ENCODE measurements at places on chromosomes 1 and 21.

- DNase-seq: no peak
Observed at GRCh38 chr1:35708441-35708921, 10.2 kb downstream of the C1orf216 start.

DNA sequence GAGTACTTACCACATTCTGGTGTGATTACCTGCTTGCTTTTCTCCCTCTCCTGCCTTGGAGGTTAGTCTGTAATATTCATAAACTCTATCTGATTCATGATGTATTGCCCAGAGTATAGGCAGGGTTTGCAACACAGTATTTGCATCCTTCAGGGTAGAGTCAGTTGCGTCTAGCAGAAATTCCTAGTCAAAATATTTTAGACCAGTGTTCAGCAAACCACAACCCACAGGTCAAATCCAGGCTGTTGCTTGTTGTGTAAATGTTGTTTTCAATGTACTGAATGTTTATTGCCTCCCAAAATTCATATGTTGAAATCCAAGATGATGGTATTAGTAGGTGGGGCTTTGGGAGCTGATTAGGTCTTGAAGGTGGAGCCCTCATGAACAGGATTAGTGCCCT, 82.9 kb downstream of the NGF start:
- no peak for DNase-seq

DNA sequence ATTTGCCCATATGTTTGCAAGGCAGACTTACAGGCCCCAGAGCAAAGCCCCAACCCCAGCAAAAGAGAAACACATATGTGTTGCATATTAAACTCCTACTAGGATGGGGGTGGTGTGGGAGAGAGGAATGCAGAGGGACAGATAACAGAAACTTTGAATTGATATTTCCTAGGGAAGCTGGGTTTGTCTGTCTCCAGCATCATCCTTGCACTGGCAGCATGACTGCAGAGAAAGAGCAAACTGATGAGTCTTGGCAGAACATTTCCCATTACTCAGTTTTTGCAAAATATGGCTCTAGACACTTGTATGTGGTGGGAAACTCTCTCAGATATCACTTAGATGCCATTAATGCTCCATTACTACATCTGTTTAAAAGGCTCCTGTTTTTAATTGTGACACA, 43.8 kb upstream of the MARK1 start:
- no peak for DNase-seq

- DNase-seq: no peak
Observed at GRCh38 chr1:233675446-233675845, 61.5 kb downstream of the KCNK1 start.

DNA sequence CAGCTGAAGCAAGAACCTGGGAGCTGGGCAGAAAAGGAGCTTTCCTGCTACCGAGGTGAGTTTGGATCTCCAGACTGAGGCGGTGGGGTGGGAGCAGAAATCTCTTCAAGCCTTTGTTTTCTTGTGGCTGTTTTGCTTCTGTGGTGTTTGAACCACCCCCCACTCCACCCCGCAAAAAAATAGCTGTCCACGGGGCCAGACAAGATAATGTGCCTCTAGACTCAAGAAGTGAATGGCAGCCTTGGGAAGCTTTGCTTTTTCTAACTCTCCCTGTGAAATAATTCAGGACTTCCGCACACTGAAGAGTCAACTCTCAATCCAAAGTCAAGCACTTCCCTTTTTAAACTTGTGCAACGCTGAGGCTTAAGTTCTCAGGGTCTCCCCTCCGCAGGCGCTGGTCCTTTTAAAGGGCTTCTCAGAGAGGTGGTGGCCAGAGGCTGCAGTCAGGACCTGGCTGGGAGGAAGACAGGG, 159.6 kb upstream of the COA6 start:
- DNase-seq: peak; percentile 53

- DNase-seq: no peak
Observed at GRCh38 chr1:81664341-81664740, 136.4 kb upstream of the ADGRL2 start.

GRCh38 chr1:3676581-3677470, 24.5 kb downstream of the TP73 start:
- no peak for DNase-seq

- DNase-seq: no peak
Observed at GRCh38 chr1:18962855-18963737, 6.6 kb upstream of the IFFO2 start.

DNA sequence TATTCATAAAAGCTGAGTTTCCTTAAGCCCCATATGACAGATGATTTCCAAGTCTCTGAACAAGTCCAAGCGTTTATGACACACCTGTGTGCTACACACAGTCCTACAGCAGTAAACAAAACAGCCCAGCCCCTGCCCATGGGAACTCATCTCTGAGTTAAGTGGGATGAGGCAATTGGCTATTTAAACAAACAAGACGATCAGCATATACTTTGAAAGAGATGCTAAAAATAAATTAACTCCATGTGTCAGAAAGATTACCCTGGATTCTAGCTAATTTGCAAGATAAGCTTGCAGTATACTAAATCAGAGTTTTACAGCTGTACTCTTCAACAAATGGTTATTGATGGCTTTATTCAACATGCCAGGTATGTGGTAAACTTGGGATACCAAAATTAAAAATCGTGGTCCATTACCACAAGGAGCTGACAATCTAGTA, 7.0 kb downstream of the PSMG1 start:
- no peak for DNase-seq

DNA sequence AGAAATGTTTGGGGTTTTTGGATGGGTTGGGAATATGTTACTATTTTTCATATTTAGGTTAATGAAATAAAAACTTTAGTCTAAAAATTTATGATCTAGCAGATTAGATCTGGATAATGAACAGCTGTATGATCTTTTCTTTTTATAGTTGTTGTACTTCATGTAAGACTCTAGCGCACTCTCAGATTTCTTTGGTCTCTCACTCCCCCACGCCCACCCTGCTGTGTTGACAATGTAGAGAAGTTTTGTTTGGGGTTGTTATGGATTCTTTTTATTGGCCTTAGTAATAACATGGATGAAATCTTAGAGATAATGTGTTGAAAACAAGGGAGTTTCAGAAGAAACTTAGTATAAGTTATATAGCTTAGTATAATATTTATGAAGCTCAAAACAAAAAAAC, 5.5 kb downstream of the KLF18 start:
- DNase-seq: no peak

GRCh38 chr1:34053660-34054059, 111.4 kb downstream of the CSMD2 start:
- DNase-seq: no peak

GRCh38 chr1:85042413-85042812, 5.9 kb downstream of the MCOLN3 start:
- no peak for DNase-seq

DNA sequence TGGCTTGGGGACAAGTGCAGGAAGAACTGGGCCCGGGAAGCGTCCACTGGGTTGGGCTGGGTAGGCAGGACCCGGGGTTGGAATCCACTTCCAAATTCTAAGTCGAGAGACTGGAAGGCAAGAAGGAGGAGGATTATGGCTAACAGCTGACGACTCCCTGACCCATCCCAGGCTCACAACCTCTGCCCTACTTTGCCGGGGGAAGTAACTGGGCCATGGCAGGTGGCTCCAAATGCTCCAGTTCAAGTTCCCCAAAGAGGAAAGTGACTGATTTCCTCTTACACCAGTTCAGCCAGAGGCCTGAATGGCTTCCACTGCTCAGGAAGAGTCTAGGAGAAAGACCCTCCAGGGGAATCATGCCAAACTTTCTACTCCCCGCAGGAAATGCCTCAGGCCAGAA, 11.4 kb downstream of the EMC1 start:
- DNase-seq: no peak

- no peak for DNase-seq
Observed at GRCh38 chr1:28037946-28038345, 50.5 kb downstream of the EYA3 start.

DNA sequence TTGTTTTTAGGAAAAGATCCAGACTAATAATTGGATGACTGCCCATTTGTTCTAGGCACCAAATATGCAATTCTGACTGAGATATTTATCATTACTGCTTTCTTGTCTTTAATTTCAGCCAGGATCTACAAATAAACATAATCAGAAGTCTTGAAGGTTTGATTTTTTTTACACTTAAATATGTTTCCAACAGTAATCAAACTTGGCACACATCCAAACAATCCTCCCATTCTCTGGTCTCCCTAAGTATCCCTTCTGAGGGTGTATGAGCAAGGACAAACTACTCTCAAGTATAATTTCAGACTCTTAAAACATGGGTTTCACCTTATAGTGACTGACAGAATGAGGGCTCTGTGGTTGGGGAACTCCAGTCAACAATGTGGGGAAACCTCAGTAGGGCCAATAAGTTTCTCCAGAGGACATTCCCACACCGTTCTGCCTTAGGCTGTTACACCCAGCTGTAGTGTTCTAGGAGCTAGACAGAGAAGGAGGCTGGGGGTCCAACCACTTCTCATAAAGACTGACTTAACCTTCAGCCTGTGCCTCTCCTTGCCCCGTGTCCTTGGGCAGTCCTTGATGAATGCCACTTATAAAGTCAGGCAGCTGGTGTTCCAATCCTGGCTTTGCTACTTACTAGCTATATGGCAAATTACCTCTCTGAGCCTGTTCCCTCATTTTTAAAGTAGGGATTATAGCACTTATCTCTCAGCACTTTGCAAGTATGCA, 1.5 kb upstream of the PALMD start:
- no peak for DNase-seq

- no peak for DNase-seq
Observed at GRCh38 chr1:175338387-175339135, 146.0 kb upstream of the KIAA0040 start.

DNA sequence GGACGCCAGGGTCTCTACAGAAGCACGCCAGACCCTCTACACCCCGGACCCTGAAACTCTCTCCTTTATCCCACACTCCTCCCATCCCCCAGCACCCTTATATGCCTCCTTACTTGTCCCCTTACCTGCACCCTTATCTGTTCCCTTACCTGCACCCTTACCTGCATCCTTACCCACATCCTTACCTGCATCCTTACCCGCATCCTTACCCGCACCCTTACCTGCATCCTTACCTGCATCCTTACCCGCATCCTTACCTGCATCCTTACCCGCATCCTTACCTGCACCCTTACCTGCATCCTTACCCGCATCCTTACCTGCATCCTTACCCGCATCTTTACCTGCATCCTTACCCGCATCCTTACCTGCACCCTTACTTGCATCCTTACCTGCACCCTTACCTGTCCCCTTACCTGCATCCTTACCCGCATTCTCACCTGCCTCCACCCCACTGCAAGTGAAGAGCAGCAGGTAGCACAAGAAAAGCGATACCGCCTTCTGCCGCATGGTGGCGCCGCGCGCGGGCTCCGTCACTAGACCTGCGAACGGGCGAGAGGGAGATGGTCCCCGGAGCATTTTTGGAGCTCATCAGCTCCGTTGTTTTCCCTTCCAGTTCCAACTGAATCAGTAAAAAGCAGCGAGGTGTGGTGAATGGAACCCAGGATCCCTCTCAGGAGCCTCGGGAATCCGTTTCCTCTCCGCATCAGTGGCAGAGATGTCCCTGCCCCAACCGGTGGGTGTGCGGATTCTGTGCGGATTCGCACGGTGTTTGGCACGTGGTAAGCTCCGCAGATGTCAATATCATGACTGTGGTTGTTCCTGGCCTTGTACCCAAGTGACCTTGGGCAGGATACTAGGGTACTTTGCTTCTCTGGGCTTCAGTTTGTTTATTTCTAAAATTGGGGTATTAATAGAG, 2.9 kb downstream of the IFI6 start:
- DNase-seq: peak; percentile 42

- peak; percentile 71 for DNase-seq
Observed at GRCh38 chr1:32500387-32501209, 35.7 kb downstream of the ZBTB8B start.

GRCh38 chr21:45724994-45725843, 81.7 kb downstream of the PCBP3 start:
- no peak for DNase-seq

DNA sequence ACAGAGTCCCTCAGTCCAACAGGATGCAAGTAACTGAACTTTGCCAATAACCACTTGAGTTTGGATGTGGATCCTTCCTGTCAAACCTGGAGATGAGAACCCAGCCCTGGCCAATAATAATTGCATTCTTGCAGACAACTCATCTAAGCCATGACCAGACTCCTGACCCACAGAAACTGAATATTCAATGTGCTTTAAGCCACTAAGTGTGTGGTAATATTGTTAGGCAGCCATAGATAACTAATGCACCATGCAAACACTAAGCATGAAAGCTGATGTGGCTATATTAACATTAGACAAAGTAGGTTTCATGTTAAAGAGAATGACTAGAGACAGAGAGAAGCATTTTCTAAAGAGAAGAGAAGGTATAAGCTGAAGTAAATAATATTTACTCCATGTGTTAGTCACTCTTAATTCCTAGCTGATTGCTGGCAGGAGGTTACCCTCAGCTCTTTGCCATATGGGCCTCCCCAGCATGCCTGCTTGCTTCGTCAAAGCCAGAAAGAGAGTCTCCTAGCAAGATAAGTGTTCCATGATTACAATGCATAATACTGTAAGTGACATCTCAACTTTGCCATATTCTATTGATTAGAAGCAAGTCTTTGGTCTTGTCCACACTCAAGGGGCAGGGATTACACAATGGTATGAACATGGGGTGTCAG, 276.4 kb upstream of the PLXNA2 start:
- DNase-seq: no peak

GRCh38 chr1:184854496-184855140, 100.0 kb upstream of the EDEM3 start:
- no peak for DNase-seq

DNA sequence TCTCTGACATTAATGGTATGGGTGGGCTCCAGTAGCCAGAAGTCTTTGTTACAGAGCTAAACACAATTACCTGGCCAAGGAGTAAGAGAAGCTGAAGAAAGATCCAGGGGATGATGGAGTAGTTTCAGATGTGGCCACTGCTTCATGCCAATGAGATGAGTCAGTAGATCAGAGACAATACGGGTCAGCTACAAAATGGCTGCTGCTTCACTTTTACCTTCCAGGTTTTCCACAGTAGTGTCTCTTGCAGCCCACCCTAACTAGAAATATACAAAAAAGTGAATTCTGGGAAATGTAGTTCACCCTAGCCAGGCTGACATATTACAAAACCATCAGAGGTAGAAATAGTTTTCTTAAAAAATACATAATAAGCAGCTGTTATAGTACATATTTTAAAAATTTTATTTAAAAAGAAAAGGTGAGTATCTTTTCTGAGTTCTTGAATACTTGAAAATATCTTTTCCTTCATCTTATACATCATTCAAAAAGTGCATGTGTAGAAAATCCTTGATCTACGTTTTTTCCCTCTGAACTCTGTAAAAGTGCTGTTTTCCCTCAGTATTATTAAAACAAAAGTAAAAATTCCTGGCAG, 36.1 kb downstream of the LRIF1 start:
- no peak for DNase-seq

All from midbrain (tissue), 1 donor.